Transverse colon (tissue), 4 donors: ENCODE measurements at places on chromosomes 12 and 14.
A peak's percentile ranks its signal among the peaks of the same experiment; 100 is the strongest.

- no peak for DNase-seq
Observed at GRCh38 chr12:88945051-88945732, 364.9 kb upstream of the KITLG start.

GRCh38 chr14:49159081-49159480 lies 427.1 kb downstream of the RPS29 start:
- DNase-seq, result no peak

- peak; percentile 84 for DNase-seq
Observed at GRCh38 chr14:100416921-100417860, 94.1 kb downstream of the SLC25A47 start.

DNA sequence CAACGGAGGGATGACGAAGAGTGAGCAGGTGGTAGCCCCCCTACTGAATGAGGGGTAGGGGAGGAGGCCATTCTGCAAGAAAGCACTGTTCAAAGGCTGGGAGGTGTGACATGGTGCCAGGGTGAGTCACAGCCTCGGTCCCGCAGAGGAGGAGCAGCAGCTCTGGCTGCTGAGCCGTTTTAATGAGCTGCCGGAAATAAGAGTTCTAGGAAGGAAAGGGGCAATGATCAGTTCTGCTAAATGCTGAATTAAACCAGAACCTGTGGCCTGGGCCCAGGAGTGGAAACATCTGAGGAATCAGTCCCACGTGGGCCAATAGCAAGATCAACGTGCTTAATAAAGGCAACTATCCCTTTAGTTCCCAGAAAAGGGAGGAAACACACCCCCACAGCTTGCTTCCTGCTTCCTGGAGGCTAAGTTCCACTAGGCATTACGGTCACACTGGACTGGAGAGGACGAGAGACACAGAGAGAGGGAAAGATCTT lies 3.6 kb downstream of the ABCD4 start:
- DNase-seq, result no peak

DNA sequence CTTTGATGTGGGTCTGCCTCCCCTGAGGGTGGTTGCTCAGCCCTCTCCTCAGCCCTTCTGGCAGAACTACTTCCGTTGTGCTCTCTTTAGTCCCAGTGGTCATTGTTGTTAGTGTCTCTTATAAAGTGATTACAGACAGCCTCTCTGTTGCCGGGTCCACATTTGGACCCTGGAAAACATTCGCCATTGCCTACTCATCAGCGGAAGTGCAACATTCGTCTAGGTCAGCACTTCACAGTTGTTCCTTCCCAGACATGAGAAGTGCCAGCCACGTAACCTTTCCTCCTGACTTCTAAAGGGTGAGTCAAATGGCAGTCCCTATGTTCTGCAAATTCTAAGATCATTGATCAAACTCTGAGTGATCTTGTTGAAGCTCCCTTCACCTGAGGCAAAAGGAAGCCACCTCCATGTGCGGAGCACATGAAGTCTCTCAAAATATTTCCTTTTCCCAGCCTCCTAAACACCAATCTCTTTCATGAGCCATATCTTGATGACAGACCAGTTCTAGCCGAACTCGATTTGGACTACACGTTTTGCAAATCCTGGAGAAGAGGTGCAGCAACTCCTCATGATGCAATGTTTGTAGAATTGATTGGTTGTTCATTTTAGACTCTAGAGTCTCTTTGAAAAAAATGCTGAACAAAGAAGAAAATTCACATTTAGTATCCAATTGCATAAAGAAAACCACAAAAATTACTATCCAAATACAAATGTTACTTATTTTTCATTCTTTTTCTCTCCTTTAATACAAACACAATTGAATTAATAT lies 163.8 kb downstream of the RPL10L start:
- no peak for DNase-seq

GRCh38 chr12:130705178-130705822 lies 10.8 kb downstream of the RIMBP2 start:
- no peak for DNase-seq

GRCh38 chr12:49716553-49716952 lies 9.3 kb upstream of the FMNL3 start:
- DNase-seq, result no peak

DNA sequence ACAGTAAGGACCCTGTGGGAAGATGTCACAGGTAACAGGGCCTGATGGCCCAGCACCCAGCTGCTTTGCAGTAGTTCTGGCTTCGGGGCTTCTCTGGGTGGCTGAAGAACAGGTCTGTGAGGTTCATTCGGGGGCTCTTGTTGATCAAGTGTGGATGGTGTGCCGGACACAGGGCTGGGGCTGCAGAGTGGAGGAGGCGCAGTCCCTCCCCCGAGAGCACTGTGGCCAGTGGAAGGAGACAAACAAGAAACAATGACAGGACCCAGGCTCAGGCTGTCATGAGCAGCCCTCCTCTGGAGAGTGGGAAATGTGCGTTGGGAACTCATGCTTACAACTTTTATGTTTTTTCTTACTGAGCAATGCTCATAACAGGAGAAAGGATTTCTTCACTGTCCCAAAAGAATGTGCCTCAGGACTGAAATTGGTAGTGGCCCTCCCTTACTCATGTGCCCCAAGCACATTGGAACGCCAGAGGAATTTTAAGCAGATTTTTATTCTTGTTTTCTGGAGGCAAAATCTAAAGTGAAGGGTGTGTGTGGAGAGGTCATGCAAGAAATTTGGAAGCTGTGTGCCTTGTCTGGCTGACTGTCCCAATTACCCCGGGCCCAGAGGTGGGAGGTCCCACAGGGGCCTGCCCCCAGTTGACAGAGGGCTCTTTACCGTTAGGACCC lies 233.8 kb downstream of the CACNA1C start:
- DNase-seq, result no peak

GRCh38 chr14:22691171-22691570 lies 47.0 kb upstream of the OR6J1 start:
- DNase-seq, result no peak

GRCh38 chr12:11757095-11757494 lies 107.6 kb downstream of the ETV6 start:
- no peak for DNase-seq

- no peak for DNase-seq
Observed at GRCh38 chr12:72189266-72189665, 82.9 kb upstream of the TRHDE start.

DNA sequence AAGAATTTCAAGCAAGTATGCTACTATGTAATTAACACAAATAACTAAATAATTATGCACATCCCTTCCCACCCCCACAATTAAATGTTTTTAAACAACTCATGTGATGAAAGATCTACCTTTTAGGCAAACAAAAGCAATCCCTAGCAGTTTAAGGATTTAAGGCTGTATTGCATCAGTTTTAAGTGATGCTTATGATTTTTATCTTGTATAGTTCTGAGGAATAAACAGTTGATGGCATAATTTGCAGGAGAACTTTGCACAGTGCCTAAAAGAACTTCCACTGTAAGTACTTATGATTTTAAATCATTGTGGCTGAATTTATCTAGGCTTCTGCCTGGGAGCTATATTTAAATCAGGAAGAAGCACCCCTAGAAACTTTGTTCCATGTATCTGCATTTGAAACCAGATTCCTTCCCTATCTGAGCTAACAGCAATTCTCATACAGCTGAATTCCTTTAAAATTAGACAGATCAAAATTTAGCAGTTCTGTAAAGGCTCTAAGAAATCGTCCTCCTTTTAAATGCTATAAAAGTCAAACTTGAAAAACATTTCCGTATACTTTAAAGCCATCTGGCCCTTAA lies 388.6 kb downstream of the BCAT1 start:
- DNase-seq, result no peak

DNA sequence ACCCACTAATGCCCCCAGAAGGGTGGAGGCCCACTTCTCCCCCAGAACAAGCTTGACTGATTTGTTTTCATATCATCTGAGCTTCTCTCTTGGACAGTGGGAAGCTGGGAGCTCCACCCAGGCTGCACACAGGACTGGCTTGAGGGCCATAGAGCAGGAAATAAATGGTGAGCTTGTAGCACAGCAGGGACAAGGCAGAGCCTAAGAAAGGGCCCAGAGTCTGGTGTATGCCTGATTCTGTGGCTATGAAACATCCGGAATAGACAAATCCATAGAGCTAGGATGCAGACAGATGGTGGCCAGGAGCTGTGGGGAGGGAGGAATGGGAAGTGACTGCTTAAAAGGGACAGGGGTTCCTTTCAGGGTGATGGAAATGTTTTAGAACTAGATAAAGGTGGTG lies 79.0 kb downstream of the ARL6IP4 start:
- DNase-seq, result no peak

DNA sequence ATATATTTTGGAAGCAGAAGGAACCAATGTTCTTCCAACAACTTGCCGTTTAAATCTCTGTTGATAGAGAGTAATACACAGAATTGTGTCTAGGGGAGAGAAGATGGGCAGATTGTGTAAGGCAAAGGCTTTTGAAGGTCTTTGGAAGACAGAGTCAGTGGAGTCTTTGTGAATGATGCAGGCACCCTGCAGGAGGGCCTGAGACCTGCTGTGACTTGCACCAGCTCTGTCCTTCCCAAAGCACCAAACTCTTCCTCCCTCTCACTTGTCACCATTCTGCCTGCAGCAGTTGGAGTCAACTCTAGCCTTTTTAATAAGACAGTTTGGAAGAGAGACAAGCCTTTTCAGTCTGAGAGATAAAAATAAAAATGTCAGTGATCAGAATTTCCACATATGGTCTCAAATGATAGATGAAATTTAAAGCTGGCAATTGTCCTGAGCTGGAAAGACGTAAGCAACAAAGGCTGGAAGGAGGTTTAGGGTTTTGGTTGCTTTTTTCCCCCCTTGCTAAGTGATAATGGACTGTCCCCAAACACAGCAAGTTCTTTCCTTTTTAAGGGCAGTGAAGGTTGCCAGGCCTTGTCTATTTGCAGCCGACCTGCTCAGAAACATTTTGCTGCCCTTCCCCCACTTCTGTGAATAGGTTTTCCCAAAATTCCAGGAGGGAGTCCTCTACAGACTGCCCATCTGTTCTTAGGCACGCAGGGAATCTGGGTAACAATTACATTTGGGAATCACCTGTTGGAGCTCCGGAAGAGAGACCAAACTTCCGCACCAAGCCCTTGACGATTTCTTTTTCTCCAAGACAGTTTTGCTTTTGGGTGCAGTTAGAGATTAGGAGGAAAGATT lies 103.0 kb upstream of the NTF3 start:
- DNase-seq, result no peak

DNA sequence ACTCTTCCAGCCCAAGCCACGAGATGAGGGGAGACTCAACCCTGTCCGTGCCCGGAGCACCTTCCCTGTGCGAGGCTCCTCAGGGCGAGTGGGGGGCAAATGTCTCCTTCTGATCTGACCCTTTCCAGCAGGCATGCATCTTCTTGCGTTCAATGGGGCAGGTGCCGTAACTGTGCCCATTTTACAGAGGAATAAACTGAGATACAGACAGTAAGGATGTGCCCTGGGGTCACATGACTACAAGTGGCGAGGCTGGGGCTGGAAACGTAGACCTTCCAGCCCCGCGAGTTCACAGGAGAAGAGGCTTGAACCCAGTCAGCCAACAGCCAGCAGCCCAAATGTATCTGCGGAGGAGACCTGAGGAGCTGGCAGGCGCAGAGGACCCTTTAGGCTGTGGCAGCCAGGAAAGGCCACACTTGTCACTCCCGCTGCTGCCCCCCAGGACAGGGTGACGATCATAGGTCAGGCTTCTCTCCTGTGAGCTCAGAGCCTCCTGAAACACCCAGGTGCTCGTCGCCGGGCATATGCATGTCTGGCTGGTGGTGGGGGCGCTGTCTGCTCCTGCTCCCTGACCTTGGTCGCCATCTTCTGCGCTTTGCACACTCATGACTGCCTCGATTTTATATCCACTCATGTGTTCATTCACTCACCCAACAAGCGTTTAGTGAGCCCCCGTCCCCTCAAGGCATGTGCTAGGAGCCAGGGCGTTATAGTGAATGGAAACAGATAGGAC lies 41.7 kb downstream of the CCDC88C start:
- DNase-seq, result no peak

DNA sequence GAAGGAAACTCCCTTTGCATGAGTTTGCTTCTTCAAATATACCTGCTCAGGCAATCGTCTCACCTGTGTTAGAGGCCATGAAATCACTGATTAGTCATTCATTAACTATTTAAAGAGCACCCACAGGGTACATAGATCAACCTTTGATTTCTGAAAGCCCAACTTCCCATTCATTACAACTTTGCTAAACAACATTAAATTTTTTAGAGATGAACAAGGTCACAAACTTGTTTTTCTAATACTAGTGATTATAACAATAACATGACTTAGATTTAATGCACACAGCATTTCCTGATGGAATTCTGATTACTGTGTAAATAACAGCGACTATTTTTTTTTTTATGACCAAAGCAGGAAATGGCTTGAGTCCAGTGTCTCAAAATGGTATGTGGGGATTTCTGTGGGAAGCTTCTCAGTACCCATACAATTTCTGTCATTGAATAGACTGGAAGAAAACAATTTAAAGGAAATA lies 5.4 kb upstream of the ERO1A start:
- DNase-seq, result no peak

DNA sequence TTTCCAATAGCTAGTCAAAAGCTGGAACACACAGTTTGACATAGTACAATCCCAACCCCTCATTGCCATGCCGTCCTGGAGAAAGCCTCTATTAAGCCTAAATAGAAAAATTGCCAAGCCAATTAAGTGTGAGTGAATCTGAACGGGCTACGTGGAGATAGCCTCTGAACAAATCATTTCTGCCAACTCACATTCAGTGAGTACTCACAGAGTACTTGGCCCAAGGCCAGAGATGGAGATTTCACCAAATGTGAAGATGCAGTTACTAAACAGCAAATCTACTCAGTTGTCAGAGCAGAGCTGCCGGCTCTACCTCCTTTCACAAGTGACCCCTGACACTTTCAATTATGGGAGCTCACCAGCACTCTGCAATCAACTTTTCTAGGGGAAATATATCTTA lies 350.0 kb downstream of the GALC start:
- DNase-seq, result no peak

- DNase-seq, result no peak
Observed at GRCh38 chr14:88879022-88879421, 54.6 kb downstream of the TTC8 start.

DNA sequence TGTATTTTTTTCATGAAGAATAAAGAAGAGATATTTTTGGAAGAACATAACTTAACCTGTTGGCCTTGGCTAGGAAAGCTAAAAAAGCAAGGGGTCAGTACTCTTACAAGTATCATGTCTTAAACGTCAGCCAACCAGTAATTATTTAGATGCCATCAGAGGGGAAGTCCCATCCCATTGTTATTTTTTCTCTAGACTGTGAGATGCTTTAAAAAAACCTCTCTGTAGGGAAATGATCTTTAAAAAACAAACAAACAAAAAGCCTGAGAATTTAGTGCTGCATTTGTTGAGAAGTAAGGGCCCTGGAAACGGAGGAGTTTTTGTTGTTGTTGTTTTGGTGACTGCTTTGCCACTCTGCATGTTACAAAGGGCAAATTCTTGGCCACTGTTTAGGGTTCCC lies 474.0 kb downstream of the ZFP36L1 start:
- DNase-seq, result no peak

GRCh38 chr14:44988694-44989093 lies 26.7 kb downstream of the TOGARAM1 start:
- no peak for DNase-seq
